Esophagus squamous epithelium (tissue), 5 donors: ENCODE measurements at places on chromosomes 1 and 21.

- DNase-seq, result no peak
These were observed 86.4 kb upstream of the IGSF21 start for GRCh38 chr1:18021242-18021641.

DNA sequence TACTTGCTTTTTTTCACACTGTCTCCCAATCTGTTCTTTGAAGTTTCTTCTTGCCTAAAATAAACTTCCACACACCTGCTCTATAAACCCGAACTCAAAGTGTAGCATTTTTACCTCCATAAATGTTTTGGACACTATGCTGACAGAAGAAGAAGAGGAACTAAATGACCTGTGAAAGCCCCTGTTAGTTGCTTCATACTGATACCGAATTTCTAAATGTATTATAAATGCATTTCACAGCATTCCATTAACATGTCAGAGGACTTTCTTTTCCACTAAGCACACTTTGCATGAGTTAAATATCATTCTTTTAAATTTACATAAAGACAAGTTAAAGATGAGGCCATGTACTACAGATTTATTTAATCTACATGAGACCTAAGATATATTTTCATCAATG lies 281.0 kb downstream of the SMYD3 start:
- DNase-seq, result no peak

- no peak for DNase-seq
These were observed 20.0 kb upstream of the RNF19B start for GRCh38 chr1:32984455-32985171.

DNA sequence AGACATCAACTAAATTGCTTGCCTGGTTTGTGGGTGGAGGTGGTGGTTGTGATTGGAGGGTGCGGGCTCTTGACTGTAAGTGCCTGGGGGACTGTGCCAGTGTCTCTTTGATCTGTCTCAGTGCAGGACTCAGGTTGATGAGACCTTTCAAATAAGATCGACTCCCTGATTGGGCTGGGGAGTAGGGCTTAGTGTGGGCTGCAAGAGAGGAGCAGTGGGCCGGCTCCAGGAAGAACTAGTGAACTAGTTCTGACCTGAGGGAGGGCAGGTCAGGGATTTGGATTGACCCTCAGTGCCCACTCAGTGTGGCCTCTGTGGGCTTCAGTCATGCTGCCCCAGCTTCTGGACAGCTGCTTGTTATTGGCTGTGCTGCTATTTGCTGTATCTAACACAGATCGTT lies 130.6 kb upstream of the CACNA1E start:
- DNase-seq, result no peak

DNA sequence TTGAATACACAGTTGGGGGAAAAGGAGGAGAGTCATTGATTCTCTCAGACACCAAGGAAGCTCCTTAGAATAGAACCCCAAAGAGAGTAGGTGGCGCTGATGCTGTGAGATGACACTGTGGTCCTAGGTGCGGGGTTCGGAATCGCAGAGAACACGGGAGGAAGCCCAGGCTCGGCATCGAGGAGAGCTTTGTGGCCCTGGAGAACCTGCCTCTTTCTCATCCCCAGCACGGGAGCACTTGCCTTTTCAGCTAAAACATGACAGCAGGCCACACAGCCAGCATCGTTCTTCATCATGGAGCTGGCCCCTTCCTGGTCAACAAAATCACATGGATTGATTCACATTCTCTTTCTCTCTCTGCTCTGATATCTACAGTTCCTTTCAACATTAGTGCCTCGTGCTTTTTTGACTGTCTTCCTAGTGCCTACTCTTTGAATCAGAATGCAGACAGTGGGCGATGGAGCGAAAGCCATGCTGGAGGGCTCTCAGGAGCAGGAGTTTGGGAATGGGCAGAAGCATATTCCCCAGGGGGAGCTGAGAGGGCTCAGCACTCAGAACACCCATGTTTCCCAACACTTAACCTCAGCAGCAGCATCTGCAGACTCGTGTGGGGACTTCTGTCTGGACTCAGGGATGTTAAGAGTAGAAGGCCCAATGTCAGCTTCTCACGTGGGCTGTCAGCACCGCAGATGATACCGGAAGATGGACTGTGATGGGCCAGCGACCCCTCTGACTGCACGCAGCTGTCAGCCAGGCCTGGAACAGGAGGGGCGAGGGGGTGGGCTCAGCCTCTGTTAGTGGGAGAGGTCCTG lies 539.4 kb downstream of the KIF26B start:
- DNase-seq, result no peak

DNA sequence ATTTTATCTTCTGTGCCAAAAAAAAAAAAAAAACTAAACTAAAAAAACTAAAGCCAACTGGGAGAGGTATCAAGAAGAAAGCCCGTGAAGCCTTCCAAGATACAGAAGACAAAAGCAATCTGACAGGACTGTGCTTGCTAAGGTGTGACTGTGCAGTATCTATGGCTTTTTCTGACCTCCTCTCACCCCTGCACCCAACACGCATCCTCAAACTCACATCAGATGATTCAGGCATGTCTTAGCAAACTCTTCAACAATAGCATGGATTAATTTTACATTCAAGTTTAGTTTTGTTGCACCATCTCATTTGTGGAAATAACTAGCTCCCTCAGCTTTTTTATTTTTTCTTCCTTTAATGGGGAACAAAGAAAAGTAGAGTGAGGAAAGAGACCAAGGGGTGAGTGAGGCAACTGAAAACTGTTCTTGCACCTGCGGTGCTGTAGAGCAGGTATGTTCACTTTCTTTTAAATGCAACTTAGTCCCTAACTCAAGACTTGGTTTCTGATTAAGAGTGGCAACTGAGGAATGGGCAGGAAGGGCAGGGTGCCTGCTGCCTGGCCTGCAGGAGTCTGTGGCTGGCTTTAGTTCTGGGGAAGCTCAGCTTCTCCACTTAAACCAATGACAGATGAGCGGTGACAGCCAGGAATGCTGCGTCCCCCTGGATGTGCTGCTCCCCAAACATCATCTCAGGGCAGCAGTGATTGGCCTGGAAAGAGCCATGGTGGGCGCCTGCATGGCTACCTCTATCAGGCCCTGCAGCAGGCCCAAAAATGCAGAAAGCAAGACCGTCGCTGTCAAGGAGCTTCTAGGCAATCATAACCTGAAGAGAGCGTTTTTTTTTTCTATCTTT lies 71.3 kb upstream of the LRRC8B start:
- DNase-seq, result no peak

- no peak for DNase-seq
These were observed 1.3 kb downstream of the TINAGL1 start for GRCh38 chr1:31577515-31578192.

DNA sequence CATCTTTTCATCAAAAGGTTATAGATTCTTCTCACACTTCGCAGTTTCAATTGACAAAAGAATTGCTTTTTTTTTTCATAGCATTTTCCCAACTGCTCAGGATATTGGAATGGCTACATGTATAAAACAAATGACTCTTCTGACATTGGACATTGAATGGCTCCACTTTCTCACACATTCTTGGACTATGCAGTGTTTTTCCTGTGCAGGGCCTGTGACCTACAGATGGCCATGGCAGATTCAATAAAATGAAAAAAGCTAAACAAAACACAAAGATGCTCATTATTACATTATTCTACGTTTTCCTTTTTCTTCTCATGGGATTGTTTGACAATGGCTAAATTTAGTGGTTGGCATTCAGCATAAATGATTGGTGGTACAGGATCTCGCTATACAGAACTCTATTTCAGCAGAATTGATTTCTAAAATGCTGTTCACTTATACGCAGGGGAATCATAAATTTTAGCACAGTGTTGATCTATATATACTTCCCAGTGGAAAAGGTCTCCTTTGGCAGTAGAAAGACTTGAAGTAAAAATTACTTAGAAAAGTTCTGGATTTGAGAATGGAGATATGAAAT lies 115.6 kb upstream of the ADAMTS5 start:
- no peak for DNase-seq

DNA sequence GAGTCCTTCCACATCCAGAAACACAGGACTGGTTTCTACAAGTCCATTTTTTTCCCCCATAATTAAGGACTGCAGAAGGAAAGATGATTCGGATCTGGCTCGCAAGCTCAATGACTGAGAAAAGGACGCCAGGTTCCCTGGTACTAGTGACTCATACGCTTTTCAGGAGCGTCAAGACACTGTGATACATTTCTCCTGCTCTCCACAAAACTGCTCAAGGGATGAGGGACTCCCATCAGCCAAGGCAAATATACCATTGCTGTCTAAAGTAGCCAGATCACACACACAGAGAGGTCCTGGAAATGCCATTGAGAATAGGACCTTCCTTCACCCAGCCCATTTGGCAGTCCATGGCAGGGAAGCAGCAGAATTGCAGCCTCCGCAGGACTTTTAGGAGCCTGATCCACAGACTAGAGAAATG lies 253.6 kb upstream of the IRF2BP2 start:
- DNase-seq, result no peak

DNA sequence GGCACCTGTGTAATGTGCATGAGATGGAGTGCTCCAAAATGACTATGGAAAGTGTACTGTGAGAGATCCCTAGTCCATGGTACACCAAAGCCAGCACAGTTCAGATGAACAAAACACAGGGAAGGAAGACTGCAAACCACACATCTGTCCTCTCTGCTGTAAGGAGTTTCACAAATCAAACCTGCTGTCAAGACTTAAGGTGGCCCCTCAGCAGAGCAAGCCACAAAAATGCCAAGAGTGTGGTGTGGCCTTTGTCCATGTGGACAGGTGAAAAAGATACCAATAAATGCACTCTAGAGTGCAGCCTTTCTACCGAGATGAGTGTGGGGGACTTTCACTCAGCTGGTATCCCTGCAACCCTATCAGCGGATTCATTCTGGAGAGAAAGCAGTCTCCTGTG lies 12.9 kb downstream of the ZNF648 start:
- DNase-seq, result no peak

GRCh38 chr1:55275151-55275748 lies 60.1 kb upstream of the USP24 start:
- DNase-seq, result no peak

DNA sequence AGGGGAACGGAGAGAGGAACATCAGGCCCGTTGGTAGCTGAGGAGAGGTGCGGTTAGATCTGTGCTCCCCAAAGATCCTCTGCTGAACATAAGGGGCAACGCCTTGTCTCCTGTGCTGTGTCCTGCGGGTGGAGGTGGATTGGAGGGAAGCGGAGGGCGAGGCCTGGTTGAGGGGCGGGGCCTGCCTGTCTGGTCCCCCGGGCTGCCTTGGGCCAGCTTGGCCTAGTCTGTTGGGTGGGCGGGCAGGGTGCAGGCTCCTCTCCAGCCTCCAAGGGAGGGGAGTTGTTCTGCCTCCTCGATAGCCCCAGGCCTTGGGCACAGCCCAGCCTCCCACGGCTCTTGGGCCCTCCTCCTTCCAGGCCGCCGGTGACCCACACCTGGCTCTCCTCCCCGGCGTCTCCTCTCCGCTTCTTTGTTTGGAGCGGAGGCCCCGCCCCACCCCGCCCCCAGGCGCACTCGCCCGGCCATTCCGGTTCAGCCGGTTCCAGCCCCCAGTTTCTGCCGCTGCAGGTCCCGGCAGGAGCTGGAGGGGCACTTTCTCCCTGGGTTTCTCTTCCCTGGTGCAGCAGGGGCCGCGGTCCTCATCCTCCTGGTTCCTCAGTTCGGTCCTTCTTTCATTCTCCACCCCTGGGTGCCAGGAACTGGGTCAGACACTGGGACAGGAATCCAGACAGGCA lies 19.4 kb downstream of the PTPRF start:
- no peak for DNase-seq

DNA sequence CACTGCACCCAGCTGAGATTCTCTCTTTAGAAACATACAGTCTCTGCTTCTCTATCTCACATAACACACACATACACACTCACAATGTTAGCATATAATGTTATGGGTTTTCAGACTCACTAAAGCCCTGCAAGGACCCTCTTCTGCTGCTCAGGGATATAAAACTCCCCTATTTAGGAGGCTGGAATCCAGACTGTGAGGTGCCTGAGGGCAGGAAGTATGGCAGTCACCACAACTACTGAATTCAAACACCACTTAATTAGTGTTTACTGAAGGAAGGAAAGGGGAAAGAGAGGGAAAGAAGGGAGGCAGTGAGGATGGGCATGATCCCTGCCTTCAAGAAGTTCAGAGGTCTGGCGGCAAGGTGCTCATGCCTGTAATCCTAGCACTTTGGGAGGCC lies 7.8 kb upstream of the CDK18 start:
- no peak for DNase-seq

- no peak for DNase-seq
These were observed 93.5 kb upstream of the ACTL8 start for GRCh38 chr1:17661546-17662157.

DNA sequence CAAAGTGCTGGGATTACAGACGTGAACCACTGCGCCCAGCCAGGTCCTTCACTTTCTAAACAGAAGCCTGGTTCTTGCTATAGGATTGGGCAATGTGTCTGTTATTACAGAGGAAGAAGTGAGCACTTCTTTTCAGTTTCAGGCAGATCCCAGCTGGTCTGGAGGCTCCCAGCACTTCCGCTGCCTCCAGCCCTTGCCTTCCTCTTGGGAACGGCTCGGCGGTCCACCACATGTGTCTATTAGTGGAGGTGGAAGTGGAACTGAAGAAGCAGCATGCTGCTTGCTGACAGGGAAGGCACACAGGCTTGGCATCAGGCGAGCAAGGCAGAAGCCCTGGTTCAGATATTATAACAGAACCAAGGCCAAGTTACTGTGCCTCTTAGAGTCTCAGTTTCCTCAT lies 17.0 kb downstream of the MKNK1 start:
- no peak for DNase-seq

DNA sequence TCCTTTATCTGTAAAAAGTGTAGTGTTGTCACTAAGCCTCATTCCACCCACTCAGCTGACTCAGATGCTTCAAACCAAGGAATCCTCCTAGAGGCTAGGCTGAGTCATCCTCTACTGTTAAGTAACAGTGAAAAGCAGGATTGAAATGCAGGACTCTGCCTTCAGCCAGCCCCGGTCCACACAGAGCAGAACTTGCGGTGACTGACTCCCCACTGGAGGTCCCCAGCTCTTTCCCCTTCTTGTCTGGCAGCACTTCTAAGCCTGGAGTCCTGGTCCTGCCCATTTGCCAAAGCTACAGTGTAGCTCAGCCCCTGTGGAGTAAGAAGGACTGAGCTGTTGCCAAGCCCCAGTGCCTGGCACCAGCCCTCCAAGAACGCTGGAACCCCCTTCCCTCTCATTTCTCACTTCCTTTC lies 1.7 kb downstream of the RAB7B start:
- no peak for DNase-seq

GRCh38 chr1:9025449-9025848 lies 774 bp downstream of the SLC2A7 start:
- no peak for DNase-seq

GRCh38 chr1:82520611-82521010 lies 719.9 kb downstream of the ADGRL2 start:
- DNase-seq, result no peak

DNA sequence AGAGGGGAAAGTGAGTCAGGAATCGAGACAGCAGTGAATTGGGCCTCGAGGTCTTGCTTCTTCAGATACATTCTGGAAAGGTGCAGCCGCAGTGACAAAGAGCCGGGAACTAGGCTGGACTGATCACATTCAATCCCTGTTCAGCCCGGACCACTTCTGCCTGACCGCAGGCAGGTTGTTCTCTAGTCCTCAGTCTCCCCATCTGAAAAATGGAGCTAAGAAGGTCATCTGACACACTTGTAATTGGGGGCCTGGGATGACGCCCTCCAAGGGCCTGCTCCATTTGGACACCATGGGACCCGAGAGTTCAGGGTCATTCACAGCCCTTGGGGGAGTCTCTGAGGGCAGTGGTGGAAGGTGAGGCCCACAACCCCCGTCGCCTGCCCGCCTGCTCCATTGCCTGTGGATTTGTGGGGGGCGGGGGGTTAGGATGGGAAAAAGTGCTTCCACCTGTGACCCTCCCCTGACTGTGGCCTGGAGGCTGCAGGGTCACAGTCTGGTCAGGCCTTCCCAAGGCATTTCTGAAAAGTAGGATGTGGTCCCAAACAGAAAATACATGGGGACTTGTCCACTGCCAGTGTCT lies 87.9 kb upstream of the CSF3R start:
- no peak for DNase-seq
